ENCODE measurements at places on chromosomes 2 and 18.

- DNase-seq = no peak
Observed at GRCh38 chr2:180564051-180564450, 416.4 kb upstream of the UBE2E3 start.

GRCh38 chr2:187693923-187694322 lies 139.7 kb upstream of the TFPI start:
- no peak for DNase-seq

DNA sequence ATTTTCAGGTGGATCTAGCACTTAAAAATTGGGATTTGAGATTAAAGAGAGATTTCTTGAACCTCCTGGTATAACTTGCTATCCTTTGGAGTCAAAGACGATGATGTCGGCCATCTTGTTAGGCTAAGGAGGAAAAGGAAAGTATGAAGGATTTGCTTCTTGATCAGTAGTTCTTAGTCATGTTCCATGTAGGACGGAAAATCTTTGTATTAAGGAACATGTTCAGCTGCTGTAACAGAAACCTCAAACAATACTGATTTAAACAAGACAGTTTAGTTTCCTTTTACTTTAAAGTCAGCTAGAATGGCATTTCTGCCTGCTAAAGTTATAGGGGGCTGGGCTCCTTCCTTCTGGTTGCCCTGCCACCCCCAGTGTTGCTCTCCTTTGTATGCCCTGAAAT lies 56.4 kb upstream of the MGAT5 start:
- no peak for DNase-seq

DNA sequence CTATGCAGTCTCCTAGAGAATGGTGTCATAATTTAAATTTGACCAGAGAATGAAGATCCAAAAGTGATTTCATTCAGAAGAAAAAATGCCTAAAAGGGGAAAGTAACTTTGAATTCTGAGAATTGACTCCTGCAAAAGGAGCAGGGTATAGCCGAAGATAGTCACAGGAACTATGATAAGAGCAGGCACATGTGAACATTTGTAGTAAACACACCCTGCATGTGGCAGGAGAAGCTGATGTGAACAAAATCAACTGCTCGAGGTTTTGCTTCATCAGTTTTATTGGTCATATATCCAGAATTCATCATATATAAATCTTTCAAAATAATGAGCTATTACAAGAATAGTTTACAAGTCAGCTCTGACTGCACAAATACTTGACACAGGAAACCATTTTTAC lies 14.0 kb downstream of the MCFD2 start:
- DNase-seq = no peak

GRCh38 chr2:239143858-239144712 lies 256.7 kb downstream of the HDAC4 start:
- no peak for DNase-seq

- DNase-seq = no peak
Observed at GRCh38 chr2:77954931-77955330, 432.8 kb upstream of the LRRTM4 start.

DNA sequence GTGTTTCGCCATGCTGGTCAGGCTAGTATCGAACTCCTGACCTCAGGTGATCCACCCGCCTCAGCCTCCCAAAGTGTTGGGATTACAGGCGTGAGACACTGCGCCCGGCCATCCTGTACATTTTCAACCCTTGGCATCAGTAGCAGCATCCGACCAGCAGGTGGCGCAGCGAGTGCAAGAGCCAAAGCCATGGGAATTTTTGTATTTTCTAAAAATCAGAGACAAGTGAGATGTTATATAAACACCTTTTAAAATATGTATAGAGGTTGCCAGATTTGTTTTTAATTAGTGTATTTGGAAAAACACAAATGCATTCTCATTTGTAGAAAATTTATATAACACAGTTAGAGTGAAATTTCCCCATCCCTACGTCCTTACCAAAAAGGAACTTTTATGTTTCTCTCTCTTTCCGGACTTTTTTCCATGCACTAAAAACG lies 36.8 kb downstream of the MOGAT1 start:
- DNase-seq = peak; percentile 67

DNA sequence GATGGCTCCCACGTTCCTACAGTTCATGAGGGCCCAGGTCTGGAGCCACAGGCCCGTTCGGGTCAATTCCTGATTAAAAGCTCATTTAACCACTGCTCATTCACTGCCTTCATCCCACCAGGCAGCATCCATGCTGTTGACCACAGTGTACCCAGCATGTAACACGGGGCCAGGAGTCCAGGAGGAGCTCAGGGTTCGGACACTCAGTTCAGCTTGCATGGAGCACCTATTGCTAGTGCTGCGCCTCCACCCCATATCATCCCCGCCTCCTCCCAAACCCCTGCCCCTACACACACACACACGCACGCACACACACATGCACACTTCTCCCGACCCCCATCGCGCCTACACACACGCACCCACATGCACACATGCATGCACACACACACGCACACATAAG lies 72.9 kb upstream of the SNTG2 start:
- DNase-seq = no peak

DNA sequence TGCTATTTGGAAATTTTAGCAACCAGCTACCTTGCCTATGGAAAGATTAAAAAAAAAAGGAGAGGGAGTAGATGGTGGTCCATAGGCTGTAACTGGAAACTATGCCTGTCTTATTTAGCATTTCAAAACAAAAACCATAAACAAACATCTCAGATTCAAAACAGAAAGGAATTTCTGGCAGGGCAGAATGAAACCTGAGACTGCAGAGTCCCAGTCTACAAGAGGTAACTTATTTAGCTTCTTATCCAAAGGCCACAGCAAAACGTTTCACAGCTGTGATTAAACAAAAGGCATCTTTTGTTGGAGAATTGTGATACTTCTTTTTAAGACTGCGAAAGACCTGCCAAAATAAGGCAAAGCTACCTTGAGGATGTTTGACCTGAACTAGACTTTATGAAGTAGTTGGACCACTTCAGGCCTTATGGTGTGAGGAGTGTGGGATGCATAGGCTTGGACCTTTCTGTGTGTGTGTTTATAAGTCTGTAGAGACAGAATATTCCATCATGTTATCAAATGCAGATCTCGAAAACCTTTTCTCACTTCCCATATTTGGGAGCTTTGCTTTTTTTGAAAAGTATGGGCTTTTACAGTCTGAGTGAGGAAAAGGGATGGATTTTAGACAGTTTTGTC lies 11.0 kb downstream of the CRIM1 start:
- DNase-seq = no peak

GRCh38 chr18:62066102-62066818 lies 120.6 kb downstream of the PIGN start:
- DNase-seq = no peak

- peak; percentile 15 for DNase-seq
Observed at GRCh38 chr18:76410660-76411417, 84.2 kb downstream of the ZNF516 start.

GRCh38 chr2:204545861-204546735 lies 823 bp downstream of the PARD3B start:
- peak; percentile 0 for DNase-seq

- DNase-seq = peak; percentile 50
Observed at GRCh38 chr2:237072067-237072931, 13.4 kb upstream of the COPS8 start.

DNA sequence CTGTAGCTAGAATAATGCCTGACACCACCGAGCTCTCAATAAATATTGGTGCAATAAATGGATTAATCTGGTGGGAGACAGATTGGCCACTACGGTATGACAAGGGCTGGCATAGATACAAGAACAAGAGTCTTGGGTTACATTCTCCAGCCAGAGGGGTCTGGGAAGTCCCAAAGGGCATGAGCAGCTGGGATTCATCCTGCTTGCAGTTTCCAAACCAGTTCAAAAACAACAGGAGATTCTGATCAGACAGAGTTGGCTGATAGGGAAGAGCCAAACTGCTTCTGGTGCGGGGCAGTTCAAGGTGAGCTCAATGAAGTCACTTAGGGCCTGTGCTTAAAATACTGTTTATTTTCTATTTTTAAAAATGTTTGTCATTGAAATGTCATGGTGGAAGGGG lies 266.9 kb downstream of the TNS1 start:
- no peak for DNase-seq

GRCh38 chr18:72866901-72867745 lies 664 bp downstream of the NETO1 start:
- DNase-seq = no peak

- DNase-seq = no peak
Observed at GRCh38 chr2:75142081-75142480, 57.2 kb downstream of the TACR1 start.

DNA sequence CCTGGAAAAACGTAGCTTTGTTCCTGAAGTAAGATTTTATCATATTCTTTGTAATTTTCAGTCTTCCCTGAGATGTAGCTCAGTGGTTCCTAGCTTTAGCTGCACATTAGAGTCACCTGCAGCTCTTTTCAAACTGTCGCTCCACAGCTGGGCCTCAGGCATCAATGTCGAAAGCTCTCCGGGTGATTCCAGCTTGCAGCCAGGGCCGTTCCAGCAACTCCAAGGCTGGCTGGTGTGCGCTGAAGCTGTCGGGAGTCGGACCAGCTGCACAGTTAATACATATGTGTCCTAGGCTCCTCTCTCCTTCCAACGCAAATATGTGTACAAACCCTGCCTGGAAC lies 609 bp upstream of the ZNF2 start:
- DNase-seq = no peak

DNA sequence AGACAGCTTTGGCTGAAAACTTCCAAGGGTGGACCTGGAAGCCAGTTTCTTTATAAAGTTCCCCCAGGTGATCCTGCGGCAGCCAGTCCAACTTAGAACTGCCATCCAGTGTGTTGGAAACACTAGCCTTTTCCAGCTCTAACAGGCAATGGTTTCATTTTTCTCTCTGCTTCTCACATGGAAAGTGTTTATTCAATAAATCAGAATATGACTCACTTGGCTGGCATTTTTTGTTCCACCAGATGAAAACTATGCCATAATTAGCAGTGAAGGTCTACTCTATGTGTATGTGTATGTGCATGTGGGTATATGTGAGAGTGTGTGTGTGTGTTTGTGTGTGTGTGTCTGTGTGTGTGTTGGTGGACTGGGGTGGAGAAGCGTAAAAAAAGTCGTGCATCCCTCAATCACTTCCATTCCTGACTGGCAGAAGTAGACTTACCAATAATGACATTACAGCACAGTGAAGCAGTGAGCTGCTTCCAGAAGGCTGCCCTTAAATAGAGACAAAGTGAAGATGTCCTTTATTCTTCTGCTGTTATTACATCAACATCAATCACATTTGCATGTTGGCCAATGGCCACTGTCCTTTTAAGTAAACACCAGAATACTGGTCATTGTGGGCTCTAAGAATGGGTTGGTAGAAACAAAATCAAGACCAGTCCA lies 90.9 kb upstream of the SETBP1 start:
- no peak for DNase-seq

Data from activated T-cell treated with anti-CD3 and anti-CD28 coated beads for 48 hours (primary cell).